ENCODE measurements at places on chromosomes 4 and X.

DNA sequence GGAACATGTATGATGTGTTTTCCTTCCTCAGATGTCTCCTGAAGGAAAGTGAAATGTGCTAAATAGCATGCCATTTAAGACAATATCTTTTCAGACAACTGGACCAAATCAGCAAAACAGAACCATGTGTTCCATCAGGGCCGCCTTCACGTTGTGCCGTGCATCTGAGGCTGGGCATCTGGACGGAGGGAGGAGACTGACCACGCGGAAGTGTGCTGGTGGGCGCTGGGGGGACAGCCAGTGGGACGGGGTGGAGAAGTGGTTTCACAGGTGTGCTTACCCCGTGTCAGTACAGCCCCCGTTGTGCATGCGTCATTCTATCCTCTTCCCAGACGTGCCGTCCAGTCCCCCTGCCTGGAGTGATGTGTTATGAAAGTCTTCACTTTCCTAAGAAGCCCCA is 342.1 kb upstream of the FAT1 start:
- no peak for DNase-seq

DNA sequence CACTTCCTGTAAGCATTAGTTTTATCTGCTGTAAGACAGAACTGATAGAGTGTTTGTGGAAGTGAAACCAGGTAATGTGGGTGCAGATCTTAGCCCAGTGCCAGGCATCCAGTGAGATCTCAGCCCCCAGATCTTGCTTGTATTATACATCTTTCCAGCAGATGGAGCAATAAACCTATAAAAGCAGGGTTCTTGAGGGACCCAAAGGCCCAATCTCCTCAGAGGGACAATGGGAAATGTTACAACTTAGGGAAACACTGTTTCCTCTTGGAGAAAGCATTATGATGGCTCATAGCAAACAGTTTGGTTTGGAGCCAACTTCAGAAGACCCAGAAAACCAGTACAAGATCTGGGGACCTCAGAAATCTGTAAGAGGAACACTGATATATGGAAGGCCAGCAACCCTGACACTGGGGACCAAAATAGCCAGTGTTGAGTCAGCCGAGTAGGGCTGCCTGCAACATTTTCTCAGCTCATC is 206.3 kb downstream of the SLC7A11 start:
- DNase-seq = peak; percentile 69

DNA sequence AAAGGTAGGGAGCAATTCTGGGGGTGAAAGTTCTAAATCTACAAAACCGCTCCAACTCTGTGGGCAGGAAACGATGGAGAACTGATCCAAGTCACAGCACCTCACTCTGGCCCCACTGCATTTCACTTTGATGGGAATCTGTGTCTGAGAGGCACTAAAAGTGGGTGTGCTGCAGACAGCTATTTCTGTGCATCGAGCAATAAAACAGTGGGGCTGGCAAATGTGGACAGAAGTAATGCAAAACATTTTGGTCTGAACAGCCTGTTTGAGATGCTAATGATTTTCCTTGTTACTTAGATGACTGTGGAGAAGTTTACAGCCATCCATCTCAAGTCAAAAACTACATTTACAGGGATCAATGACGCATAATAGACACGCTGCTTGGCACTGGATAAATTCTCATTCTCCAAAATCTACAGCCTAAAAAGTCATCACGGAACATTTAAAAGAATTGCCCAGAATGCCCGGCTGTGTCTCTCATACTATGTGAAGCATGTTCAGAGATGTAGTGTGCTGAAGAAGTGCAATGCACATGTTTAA is 1671.6 kb upstream of the TENM3 start:
- no peak for DNase-seq

DNA sequence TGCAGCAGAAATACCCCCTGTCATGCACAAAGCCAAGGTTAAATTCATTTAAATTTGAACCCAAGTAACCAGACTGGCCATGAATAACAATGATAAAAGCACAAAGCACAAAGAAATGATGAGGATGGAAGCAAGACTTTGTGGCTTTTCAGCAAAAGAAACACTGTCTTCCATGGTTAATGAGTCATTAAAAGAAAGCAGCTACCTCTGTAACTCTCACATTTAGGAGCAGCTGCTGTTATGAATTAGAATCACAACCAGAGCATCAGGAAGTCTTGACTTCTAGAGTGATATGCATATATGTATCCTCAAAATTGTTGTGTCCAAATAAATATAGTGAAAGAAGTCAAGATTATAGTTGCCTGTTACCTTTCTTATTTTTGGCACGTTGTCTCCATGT is 70.7 kb upstream of the RPS6KA6 start:
- DNase-seq = no peak

DNA sequence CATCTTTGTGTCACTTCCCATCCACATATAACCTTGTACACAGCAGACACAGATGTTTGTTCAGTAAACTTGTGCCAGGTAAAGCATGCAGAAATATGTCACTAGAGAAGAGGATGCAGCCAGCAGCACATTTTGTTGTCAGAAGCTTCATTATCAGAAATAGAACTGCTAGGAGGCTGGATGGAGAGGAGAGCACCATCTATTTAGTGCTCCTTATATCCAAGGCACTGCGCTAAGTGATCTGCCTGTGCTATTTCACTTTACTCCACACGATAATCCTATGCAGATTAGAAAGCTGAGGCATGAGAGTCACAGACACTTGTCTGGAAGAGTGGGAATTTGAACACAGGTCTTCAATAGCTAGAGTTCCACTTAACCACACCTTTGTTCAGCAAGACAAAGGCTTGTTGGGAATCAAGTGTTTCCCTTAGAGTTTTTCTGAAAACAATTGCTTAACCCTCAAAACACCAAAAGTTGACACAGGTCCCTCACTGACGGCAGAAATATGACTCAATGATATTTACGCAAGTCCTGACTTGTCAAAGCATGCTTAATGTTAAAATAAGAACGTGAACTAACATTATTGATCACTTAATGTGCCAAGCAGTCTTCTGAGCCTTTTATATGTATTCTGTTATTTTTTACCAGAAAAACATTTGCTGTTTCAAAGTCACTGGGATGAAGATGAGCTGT is 1.2 kb upstream of the QDPR start:
- no peak for DNase-seq

Data from HS-27A (cell line).